EH (cell line): ENCODE measurements at places on chromosomes 6 and 20.

DNA sequence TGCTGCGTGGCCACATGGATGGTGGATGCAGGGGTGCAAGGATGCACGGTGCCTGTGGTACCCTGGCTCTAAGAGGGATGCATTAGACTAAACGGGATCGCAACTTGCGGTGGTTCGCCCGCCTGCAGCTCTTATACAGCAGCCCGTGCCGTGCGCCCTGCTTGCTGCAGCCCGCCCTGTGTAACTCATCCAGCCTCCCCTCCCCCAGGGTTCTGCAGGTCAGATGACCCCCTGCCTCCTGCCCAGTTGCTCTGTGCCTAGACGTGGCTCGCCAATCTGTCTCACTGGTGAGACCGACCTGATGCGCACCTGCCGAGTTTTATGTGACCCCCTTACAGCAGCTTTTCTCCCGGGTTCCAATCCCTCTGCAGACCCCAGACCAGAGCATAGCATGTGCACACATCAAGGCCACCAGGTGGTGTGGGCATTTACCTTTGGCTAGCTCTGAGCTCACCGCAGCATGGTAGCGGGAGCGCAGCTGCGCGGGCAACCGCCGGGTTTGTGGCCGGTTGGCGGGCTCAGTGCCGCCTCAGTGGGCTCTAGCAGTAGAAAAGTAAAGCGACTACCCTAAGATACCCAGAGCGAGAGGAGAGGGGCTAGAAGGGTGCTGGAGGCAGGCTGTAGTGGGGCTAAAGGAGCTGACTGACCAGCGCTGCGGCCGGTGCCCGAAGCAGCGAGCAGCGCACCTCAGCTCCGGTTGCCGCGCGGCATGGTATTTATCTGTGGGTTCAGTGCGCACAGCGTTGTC lies 693 bp upstream of the GNAS-AS1 start:
- peak; percentile 20 for DNase-seq

DNA sequence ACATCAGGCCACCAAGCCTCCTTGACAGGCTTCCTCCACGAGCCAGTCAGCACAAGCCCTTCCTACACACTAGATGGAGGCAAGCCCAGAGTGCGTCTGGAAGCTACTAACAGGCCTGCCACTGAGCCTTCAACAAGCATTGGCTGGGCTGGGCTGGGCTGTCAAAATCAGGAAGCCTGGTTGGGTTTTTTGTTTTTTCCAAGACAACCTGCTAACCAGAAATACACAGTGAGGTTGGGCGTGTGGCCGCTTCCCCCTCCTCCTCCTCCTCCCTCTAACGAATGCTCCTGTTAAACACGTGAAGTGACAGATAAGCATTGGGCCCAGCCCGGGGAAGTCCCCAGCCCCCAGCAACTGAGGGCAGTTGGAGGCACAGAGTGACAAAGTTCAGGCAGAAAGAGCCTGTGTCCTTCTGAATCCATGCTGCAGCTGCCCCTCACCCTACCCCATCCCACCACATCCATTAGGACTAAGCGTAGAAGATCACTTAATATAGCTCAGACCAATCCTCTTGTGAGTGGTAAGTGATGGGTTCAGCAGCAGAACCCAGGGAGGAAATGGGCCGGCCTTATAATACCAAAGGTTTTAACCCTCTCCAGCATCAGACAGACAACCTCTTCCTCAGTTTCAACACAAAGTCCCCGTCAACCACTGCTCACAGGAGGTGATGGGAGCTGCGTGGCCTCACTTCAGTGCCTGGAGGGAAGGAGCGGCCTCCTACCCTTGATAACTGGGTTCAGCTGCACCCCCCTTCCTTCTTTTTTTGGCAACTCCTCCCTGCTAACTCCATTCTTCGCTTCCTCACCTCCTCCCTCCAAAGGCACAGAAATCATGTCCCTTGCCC lies 1.1 kb downstream of the NFATC2 start:
- peak; percentile 67 for DNase-seq

GRCh38 chr6:24321538-24322162 lies 36.2 kb downstream of the DCDC2 start:
- DNase-seq = no peak

GRCh38 chr6:43739642-43740091 lies 30.3 kb upstream of the VEGFA start:
- DNase-seq = no peak

- no peak for DNase-seq
These were observed 62.8 kb downstream of the FAM120B start for GRCh38 chr6:170369403-170369802.

GRCh38 chr6:112061605-112062004 lies 7.7 kb downstream of the CCN6 start:
- DNase-seq = peak; percentile 25

GRCh38 chr6:145685932-145686331 lies 49.4 kb downstream of the EPM2A start:
- DNase-seq = no peak

- peak; percentile 88 for DNase-seq
These were observed 181.6 kb upstream of the ECI2 start for GRCh38 chr6:4316867-4317400.

GRCh38 chr6:32183483-32184083 lies 470 bp downstream of the AGER start:
- DNase-seq = no peak

DNA sequence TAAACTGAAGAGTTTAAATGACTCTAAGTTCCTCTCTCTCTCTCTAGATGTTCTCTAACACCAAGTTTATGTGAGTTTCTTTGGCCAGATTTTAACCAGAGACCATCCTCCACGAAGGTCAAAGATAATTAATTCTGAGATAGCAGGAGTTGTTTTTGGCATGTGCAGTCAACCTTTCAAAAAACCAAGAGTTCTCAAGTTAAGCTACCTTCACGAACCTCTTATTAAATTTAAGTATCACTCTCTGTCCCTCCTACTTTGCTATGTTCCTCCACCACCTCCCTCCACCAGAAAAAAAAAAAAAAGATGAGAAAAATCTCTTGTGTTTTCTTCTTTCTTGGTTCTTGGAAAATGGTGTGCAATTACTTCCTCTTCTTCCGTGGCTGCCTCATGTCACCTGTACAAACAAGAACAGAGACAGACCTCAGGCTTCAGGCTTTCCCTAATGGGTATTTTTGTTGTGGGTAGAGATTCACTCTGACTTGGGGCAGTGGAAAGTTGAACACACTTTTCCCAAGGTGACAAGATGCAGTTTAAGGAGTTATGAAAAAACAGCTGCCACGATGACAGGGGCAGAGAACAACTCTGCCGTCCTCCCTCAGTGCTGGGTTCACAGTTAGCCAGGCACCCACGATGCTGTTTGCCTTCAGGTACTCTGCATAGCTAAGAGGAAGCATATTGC lies 64.3 kb downstream of the ADTRP start:
- no peak for DNase-seq

GRCh38 chr6:6057442-6058053 lies 50.8 kb upstream of the NRN1 start:
- peak; percentile 2 for DNase-seq

- DNase-seq = peak; percentile 64
These were observed 278.6 kb downstream of the TBC1D32 start for GRCh38 chr6:121055572-121056163.

GRCh38 chr6:158040051-158040803 lies 58.6 kb downstream of the SYNJ2 start:
- peak; percentile 99 for DNase-seq

- no peak for DNase-seq
These were observed 2.1 kb downstream of the CPNE1 start for GRCh38 chr20:35662551-35662950.

DNA sequence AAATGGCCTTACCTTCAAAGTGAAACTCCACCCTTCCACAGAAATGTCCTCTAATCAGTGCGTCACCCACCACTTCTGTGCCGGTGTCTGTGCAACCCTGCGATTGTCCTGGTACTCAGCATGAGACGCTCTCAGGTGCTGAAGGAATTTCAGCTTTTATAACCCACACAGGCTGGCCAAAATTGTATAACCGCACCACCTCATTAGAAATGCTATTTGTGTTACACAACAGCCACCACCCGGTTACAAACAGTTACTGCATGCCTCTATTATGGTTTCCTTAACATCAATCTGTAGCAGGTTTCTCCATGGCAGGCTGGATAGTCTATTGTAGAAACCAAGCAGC lies 51.5 kb downstream of the SLC23A2 start:
- peak; percentile 49 for DNase-seq
